GM12891 (cell line): ENCODE measurements at places on chromosomes 12 and 14.

- no peak for DNase-seq
These were observed 3.0 kb upstream of the PIGH start for GRCh38 chr14:67602995-67603545.

- DNase-seq, result no peak
These were observed 7.5 kb downstream of the IRAK4 start for GRCh38 chr12:43766291-43766690.

DNA sequence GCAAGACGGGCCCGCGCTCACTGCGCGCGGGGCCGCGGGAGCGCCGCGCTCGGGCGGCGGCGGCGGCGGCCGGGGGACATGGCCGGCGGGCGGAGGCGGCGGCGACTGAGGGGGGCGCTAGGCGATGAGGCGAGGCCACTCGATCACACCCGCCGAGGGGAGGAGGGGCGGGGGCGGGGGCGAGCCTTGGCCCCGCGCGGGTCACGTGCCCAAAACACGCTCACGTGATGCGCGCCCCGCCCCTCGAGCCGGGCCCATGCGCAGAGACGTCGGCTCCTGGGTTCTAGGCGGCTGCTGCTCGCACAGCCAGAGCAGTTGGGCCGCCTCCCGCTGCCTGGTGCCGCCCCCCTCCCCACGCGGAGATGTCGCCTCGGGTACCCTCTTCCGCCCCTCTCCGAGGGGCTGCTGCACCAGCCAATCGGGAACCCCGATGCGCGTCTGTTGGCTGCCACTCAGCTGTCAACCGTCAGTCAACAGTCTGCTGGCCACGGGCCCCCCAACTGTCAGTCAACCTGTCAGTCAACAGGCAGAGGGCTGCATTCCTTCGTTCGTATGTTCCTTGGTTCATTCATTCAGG, at the start of gene SPPL3:
Gene SPPL3 (minus strand): TSS at position 162 of the 577 bp plus-strand sequence. CDS start 491 bp downstream, outside the sequence.
- DNase-seq, result peak; percentile 91

DNA sequence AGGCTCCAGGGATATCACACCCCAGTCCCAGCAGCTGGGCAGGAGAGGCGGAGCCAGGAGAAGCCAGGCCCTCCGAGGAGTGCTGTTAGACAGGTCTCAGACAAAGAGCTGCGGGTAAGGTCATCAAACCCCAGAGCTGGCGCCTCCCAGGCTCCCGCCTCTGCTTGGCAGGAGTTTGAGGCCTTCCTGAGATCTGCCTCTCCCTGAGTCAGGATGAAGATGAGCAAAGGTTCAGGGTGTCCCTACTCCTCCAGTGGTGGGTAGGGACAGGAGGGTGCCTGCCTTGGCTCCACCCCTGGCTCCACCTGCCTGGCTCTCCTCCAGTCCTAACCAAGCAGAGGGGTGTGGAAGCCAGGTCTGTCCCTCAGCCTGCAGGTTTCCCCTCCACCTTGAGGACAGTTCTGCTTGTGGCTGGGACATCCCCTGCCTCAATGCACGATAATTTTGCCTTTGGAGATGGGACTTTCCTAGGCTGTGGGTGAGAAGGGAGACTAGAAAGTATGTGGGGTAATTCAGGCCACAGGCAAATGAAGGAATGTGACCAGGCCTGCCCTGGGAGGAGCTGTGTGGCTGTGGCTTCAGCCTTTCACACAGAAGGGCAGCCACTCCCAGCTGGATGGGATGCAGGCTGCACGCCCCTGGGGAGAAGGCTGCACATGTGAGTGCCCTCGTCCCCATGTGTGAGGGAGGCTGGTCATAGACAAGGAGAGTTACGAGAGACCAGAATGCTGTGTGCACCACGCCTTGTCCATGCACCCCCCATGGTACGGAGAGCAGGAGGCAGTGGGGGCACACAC, 2.2 kb downstream of the PLEKHG6 start:
- no peak for DNase-seq

DNA sequence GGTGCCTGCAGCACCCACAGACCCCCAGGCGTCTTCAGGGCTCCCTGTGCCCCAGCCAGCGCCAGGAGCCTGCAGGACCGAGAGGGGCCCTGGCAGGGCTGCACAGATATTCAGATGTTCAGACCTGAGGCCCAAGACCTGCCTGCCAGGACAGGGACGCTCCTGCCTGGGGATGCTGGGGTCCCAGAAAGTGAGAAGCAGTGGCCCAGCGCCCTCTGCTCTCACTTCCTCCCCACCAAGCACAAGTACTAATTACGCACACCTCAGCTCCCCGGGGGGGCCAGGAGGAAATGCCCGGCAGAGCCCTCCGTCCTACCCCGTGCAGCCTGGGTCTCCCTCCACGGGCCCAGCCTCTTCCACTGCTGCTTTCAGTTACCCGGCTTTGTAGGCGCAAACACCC, 28.8 kb upstream of the INF2 start:
- DNase-seq, result peak; percentile 62

GRCh38 chr12:42603246-42603990, 13.9 kb upstream of the PRICKLE1 start:
- DNase-seq, result no peak

DNA sequence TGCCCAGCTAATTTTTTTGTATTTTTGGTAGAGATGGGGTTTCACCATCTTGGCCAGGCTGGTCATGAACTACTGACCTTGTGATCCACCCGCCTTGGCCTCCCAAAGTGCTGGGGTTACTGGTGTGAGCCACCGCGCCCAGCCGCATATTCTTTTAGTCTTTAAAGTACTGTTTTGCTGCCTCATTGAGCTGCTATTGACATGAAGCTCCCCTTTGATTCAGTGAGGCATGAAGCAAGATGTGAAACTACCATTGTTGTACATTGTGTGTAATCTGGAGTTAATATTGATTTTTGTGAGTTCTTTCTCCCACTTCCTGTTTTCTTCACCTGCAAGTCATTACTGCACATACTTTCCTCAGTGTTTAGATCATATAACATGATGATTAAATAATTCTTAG, 80.8 kb downstream of the MNAT1 start:
- DNase-seq, result peak; percentile 5

GRCh38 chr14:38079268-38079667, 128.4 kb upstream of the SSTR1 start:
- no peak for DNase-seq

- DNase-seq, result no peak
These were observed 31.7 kb upstream of the FRMD6 start for GRCh38 chr14:51620056-51620455.

- DNase-seq, result no peak
These were observed 25.4 kb upstream of the DLK1 start for GRCh38 chr14:100701314-100701713.

- no peak for DNase-seq
These were observed 7.8 kb upstream of the ITGB7 start for GRCh38 chr12:53214687-53215455.

DNA sequence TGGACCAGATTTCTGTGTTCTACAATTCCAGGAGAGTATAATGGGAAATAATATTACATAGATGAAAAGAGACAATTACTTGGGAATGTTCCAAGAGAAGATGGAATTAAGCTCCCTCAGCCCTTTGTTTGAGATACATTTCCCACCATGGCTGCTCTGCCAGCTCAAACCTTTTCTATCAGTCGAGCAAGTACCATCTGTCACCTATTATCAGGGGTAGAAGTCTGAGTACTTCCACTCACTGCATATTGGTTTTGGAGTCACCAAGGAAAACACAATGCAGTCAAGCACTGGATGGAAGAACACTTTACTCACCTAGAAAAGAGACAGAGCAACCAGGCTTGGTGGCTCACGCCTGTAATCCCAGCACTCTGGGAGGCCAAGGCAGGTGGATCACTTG, 270.4 kb upstream of the FAR2 start:
- no peak for DNase-seq

DNA sequence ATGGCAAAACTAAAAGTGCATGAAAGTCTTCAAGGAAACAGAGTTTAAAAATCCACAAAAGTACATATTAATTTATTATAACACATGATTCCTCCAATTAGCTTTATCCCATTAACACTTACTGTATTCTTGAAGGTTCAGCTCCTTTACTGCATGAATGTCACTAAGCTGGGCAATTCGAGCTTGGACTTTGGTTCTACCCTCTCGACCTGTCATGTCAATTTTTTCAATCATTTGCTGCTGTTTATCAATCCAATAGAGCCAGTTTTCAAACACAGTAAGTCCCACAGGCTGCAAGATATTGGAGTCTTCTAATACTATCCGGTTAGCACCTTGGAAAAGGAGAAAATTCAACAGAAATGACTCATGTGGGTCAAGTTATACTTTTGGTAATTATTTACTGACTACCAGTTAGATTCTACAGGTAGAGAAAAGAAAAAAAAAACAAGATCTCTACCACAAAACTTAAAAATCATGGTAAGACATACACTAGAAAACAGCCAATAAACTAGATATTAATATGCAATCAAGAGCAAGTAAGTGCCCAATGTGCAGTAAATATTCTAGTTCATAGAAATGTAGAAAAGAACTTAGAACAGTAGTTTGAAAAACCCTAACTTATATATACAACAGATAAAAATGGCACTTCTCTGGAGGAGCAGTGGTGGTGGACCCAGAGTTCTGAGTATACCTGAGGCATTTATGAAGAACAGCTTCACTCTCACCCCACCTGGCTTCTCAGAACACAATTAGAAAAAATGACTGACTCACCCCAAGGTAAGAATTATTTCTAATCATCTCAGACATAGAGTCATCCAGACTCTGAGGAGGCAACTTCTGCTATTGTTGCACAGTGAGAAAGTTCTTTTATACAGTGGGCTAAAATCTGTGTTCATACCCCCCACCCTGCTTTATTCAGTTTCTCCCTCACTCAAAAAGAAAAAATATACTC, 67.7 kb downstream of the BCL2L14 start:
- DNase-seq, result no peak
